ENCODE measurements at places on chromosomes 3 and 15. TPM values are rescaled to one million over a fixed set of nuclear protein-coding genes. Genes with fewer than 3 reads are reported as not detected.

Gene LIPC
- total RNA-seq = 0.29 TPM

Gene MITF
- 6.6 TPM for total RNA-seq

Gene PLCB2
- 0.72 TPM for total RNA-seq

Gene PLA2G4D
- total RNA-seq = not detected
